ENCODE measurements at places on chromosomes 6 and 20. TPM values are rescaled to one million over a fixed set of nuclear protein-coding genes. Genes with fewer than 3 reads are reported as not detected.

DNA sequence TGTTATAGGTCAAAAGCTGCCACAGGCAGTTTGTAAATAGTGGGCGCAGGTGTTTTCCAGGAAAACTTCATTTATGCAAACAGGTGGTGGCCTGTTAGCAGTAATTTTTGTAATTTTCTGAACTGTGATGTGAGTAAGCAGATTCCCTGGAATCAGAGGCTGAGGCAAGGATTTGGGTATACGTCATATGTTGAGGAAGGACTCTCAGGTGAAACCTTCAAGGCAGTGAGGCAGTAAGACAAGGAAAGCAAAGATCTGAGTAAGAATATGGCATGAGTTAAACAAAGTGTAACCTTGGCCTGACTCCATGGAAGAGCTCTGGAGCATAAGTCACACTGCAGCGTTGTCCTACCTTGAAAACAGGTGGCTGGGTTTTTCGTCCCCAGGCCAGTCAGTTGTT, 291.1 kb upstream of the BTBD3 start:
- H3K36me3 ChIP-seq, result no peaks in the 10 kb centered on the region
- no peaks in the 10 kb centered on the region for H3K27me3 ChIP-seq
- no peak overlapping the region for H3K27ac ChIP-seq
- DNase-seq, result no peak

GRCh38 chr6:132763269-132763668, 5.6 kb upstream of the VNN2 start:
- no peak overlapping the region for H3K4me3 ChIP-seq
- peaks cover 6% of the 10 kb centered on the region for H3K4me1 ChIP-seq
- no peak for DNase-seq
- H3K27me3 ChIP-seq, result no peaks in the 10 kb centered on the region
- H3K36me3 ChIP-seq, result no peaks in the 10 kb centered on the region

- no peak overlapping the region for H3K4me3 ChIP-seq
- H3K36me3 ChIP-seq, result no peaks in the 10 kb centered on the region
- no peak for DNase-seq
- H3K27ac ChIP-seq, result no peak overlapping the region
- H3K27me3 ChIP-seq, result no peaks in the 10 kb centered on the region
Observed at GRCh38 chr6:7765575-7766325, 39.9 kb downstream of the BMP6 start.

DNA sequence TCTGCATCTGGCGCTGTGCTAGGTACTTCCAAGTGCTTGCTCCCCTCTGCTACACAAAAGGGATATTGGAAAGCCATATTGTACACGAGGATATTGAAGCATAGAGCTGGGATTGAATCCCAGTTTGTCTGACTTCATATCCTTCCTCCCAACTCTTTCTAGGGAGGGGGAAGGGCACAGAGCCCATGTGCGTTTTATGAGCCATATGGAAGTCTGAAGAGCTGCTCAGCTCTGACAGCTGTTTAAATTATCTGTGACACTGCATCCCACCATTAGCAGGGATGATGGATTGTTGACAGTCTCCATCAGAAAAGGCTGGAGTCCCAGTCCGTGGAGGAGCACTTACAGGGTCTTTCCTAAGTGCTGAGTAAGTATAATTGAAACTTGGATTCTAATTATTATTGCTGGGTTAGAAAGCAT, 18.4 kb downstream of the TIAM2 start:
- peaks cover 4% of the 10 kb centered on the region for H3K36me3 ChIP-seq
- H3K4me3 ChIP-seq, result no peak overlapping the region
- no peak overlapping the region for H3K27ac ChIP-seq
- H3K4me1 ChIP-seq, result peaks cover 30% of the 10 kb centered on the region
- no peak for DNase-seq
- no peaks in the 10 kb centered on the region for H3K27me3 ChIP-seq

Gene FNDC11
- total RNA-seq, result 0.52 TPM

Gene TRERF1
- total RNA-seq, result 13.2 TPM

Gene ELOVL2
- total RNA-seq, result 3.8 TPM
